ENCODE measurements at places on chromosomes 2 and 18.

DNA sequence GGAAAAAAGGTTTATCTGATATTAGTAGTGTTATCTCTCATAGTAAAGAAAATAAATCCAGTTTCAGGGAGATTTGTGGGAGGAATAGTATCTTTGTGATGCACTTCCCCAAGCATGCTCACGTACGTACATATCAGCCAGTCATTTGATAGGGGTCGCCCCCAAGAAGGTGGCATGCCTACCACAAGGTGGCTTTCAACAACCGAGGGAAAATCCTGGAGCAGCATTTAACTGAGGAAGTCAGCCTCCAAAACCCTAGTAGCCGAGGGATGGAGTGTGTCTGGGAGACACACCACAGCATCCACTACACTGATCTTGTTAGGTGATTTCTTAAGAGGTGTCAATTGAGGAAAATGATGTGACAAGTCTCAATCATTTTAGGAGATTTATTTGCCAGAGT is 623.9 kb downstream of the NYAP2 start:
- DNase-seq = no peak

- no peak for DNase-seq
Observed at GRCh38 chr2:3672861-3673678, 15.1 kb downstream of the ALLC start.

GRCh38 chr18:59140302-59140885 is 710 bp downstream of the SEC11C start:
- DNase-seq = no peak

DNA sequence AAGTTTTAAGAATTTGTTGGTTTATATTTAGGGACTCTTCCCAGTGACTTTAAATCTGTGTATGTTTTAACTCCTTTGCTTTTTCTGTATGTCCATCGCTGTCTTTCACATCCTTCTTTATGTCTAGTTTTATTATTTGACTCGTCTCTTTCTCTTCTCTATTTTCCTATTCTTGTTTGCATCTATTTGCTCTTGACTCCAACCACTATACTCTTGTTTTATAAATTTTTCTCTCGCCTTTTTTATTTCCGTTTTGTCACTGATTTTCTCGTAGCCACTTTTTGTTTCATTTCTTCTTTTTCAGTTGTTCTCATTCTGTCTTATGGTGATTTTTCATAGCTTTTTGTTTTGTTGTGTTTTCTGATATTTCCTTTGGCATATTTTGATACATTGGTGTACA is 170.5 kb upstream of the NETO1 start:
- no peak for DNase-seq

DNA sequence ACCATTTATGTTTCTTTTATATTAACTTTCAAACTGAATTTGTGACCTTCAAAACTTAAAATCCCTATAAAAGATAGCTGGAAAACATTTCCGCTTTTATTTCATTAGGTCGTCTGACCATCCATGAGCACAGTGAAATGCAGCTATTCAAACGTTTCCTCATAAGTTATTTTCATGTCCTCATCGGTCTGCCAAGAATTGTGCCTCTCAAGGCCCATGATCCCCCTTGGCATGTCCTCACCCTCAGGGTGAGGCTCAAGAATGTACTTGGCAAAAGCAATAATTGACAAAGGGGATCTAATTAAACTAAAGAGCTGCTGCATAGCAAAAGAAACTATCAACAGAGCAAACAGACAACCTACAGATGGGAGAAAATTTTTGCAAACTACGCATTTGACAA is 12.4 kb downstream of the SLC66A2 start:
- DNase-seq = no peak
